Kasumi-1 (cell line): ENCODE measurements at places on chromosomes 13 and 19.

- DNase-seq: no peak
Measured at GRCh38 chr13:52348071-52348470, 57.9 kb downstream of the THSD1 start.

- DNase-seq: no peak
Measured at GRCh38 chr19:51713319-51714285, 10.2 kb downstream of the HAS1 start.

GRCh38 chr13:48448285-48448958 is 35.5 kb upstream of the LPAR6 start:
- DNase-seq: no peak

- DNase-seq: no peak
Measured at GRCh38 chr19:18418029-18418482, 1.1 kb upstream of the SSBP4 start.

GRCh38 chr13:112873851-112874750 is 94.9 kb upstream of the MCF2L start:
- peak; percentile 62 for DNase-seq

DNA sequence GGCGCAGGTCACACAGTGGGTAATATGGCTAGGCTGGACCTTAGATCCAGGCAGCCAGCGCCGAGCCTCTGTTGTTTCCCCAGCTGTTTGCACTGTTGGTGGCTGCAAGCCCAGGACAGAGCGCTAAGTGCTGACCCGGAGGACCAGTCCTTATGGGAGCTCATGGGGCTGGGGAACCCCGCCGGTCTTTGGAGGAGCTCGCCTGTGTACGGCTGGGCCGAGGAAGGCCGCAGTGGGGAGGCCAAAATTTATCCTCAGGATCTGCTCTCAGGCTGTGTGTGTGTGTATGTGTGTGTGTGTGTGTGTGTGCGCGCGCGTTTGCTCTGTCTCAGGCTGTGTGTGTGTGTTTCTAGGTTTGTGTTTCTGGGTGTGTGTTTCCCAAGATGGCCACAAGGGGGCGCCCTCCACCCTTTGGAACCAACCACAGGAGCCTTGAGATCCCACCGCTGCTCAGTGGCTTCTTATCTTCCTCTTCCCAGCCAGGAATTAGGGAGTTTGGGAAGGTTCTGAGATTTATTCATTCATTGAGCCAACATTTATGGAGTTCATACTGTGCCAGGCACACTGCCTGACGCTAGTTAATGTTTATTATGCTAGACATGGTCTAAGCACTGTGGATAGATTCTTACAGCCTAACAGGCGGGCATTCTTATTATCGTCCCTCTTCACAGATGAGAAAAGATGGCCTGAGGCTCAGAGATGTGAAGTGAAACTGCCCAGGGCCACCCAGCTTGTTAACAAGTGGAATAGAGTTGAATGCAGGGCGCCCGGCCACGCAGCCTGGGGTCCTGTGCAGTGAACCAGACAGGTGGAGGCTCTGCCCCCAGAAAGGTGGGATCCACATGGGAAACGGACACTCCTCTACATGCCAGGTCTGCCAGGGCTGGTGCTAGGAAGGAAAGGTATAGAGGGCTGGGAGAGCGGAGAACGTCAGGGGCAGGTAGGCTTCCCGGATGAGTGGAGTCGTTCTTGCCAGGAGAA is 13.0 kb downstream of the PGLYRP1 start:
- peak; percentile 74 for DNase-seq

- DNase-seq: no peak
Measured at GRCh38 chr13:51158880-51159518, 47.9 kb upstream of the C13orf42 start.

DNA sequence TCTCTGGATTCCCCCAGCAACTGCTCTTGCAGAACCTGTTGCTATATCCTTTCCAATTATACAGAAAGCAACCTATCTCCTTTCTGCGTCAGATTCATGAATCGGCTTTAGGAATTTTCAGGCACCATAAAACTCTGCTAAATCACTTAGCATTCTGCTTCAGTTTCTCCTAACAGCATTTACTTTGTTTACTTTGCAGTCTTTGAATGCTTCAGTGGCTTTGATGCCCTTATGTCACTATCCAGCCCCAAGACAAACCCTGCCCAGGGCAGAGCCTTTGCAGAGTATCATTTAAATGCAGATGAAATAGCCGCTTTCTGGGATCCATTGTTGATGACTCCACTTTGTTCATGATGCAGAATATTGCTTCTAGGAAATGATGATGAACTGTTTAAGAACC is 43.1 kb downstream of the SLITRK1 start:
- DNase-seq: no peak

GRCh38 chr19:42153672-42154433 is 21.6 kb upstream of the POU2F2 start:
- DNase-seq: no peak

DNA sequence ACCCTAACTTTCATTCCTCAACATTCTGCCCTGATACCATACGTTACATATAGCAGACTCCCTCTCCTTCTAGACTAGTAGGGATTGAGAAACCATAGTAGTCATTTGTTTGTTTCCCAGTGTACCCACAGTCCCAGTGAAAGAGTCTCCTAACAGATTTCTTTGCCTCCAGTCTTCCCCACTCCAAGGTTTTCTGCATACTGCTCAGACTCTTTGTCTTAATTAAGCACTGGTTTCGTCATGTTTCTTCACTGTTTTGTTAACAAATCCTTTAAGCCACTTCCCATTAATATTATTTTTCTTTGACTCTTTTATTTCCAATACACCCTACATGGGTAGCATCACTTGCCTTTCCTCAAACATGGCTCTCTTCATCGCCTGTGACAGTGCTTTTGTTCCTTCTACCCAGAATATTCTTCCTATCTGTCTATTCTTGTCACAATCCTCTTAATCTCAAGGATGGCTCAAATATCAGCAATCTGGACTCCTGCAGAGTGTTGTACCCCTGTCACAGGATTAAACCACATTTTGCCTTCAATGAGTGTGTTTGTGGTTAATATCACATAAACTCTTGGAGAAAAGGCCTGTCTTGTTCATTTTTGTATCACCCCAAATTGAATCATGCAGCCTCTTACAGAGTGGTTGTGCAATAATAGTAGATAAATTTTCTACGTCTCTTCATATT is 92.7 kb upstream of the KLF12 start:
- no peak for DNase-seq

DNA sequence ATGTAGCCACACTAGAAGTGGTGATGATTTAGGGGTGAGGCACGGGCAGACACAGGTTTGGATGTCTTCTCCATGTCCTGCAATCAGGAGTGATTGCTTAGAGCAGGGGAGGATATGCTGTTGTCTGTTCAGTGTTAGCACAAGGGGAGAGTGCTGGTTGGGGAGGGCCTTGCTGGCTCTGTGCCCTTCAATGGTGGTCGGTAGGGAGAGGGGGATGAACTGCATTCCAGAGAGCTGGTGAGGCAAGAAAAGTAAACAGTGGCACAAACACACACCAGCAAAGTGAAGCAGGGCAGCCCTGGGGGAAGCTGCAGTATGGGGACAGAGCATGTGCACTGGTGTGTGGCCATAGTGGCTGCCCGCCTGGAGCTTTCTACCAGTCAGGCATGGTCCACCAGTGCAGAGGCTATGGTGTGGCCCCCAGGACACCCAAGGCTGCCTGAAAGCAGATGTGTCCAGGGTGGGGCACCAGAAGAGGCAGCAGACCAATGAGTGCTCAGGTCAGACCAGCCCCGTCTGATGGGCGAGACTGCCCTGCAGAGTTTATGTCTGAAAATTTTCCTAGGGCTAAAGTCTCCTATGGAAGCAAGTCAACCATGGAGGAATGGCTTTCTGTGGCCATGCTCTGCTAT is 1676.9 kb downstream of the PCDH9 start:
- no peak for DNase-seq

- DNase-seq: no peak
Measured at GRCh38 chr13:42331009-42331408, 59.1 kb downstream of the AKAP11 start.

DNA sequence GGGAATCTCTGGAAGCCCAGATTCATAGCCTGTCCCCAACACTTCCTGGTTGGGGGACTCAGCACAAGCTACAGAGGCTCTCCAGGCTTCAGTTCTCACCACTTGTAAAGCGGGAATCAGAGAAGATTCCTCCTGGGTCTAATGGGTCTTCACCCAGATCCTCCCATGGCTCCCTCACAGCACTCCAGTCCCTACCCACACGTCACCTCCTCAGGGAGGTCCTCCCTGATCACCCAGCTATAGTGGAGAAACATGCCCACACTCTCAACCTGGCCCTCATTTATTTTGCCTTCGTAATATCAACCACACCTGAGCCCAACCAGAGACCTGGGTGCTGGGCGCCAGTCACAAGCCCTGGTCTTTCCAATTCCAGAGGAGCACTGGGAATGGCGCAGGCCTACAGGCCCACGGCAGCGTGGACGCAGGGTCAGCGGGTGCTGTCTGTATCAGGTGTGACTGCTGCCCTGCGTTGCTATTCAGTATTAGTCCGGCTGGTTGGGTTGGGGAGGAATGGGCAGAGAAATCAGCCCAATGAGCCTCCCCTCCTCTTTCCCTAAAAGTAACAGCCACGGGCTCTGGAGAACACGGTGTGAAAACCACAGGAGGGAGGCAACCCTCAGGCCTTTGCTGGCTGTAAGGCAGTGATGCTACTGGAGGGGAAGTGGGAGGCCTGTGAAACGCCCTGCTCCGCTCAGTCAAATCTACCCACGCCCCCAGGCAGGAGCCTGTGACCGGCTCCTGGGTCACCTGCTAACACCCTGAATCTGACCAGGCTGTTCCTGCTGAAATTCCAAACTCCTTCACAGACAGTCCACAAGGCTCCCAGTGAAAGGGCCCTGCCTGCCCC is 5.2 kb downstream of the AKT2 start:
- DNase-seq: peak; percentile 40

GRCh38 chr13:79320433-79320832 is 85.6 kb downstream of the RBM26 start:
- no peak for DNase-seq

DNA sequence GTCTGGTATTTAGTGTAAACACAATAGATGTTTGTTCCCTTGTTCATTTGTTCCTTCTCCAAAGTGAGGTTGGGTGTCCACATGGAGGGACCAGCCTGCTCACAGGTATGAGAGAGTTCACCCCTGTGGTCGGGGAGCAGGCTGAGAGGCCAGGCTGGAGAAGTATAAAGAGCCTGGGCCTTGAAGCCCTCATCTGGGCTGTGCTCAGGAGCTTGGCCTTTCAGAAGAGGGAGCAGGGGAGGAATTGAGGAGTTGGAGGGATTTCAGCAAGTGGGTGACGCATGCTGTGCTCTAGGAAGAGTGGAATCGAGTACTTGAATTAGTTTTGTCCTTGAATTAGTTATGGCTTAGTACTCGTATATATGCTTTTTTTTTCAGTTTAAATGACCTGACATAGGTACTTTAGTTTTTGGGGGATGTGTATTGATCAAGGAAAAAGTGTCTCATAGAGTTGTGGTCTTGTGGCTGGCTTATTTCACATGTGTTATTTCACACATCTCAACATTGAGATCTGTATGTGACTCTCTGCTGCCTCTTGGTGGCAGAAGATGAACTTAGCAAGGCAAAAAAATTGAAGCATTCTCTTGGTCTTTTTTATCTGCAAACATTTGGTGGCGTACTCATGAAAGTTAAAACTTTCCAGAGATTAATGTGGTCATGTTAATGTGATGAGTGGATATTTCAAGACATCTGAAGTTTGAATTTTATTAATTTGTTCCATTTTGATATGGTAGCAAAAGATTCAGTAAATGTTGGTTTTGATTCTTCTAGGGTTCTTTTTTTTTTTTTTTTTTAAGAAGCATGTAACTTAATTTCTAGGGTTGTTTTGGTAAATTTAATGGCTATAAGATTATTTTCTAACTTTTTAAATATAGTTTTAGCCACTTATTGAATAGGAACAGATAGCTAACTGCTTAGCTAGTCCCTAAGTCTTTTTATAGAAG is 54.3 kb downstream of the SLAIN1 start:
- peak; percentile 73 for DNase-seq

GRCh38 chr19:46461537-46461936 is 9.8 kb downstream of the PNMA8A start:
- no peak for DNase-seq

DNA sequence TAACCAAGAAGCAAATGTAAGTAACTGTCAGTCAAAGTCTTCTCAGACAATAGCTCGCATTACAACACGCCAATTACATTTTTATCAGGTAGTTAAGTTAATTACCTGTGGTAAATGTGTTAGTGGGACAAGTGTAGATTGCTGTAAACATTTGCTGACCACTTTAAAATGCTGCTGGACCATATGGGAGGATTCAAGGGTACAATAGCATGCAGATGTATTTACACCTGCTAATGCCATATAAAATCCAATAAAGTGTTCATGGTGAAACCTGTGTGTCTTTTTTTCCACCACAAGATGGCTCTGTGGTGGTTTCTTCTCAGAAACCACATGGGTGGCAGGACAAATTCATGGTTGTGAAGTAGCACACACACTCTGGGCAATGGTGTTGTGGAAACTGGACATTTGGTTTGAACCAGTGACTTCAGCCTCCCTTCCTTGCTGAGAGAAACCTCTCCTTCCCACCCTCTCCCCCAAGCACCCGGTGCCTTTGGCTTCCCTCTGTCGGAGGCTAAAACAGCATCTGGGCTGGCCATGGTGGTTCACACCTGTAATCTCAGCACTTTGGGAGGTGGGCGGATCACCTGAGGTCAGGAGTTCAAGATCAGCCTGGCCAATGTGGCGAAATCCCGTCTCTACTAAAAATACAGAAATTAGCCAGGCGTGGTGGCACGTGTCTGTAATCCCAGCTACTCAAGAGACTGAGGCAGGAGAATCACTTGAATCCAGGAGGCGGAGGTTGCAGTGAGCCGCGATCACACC is 18.1 kb upstream of the GTF3A start:
- DNase-seq: peak; percentile 24

- peak; percentile 85 for DNase-seq
Measured at GRCh38 chr19:588093-588740, 1.5 kb upstream of the HCN2 start.

- DNase-seq: no peak
Measured at GRCh38 chr13:73090116-73090822, 31.5 kb downstream of the KLF5 start.

DNA sequence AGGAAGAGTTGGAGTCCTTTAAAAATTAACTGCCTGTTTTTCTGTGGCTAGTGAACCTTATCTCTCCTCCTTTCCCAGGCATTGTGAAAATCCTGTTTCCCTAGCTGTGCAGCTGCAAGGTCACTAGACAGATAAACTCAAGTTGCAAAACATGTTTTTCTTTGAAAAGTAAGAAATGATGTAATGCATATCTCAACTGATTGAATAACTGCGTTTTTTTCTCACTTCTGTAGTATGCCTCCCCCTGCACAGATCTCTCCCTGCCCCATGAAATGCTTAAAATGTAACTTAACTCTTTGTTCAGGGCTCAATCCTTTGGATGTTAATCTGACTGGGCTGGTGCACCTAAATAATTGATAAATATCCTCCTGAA is 27.7 kb upstream of the CYSLTR2 start:
- no peak for DNase-seq

DNA sequence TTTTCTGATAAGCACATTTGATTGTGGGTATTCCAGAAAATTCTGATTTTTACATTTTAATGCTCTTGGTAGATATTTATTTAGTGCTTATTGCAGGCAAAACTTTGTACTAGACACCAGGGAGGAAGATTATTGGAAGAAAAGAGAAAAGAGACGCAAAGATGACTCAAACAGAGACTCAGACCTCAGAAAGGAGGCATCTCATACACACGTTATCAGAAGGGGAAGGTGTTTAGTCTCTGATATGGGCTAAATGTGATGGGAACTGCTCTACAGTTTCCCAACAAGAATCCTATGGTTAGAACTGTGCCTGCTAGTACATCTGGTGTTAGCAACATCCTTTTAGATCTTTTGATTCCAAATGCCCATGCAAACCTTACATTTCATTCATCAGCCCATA is 245.6 kb downstream of the KLF5 start:
- DNase-seq: no peak

GRCh38 chr13:66803808-66804456 is 426.2 kb downstream of the PCDH9 start:
- DNase-seq: no peak

- DNase-seq: no peak
Measured at GRCh38 chr19:5966215-5966614, 11.7 kb downstream of the RANBP3 start.
